Fibroblast of gingiva (primary cell): ENCODE measurements at places on chromosomes 7 and 10.

DNA sequence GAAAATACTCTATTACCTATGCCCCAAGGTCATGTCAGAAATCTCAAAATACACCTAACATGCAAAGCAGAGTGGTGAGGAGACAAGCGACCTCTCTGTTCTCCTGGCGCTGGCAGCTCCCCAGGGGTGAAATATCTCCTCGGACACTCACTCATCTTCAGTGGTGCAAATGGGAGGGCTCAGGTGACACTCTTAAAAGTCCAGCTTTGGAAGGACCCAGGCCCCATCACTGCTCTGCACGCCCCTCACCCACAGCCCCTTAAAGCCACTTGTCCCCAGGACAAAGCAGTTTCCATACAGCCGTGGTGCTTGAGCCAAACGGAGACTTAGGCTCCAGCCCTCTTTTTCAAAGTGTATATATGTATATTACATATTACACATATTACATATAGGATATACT is 12.4 kb downstream of the PRKAG2 start:
- no peak for DNase-seq

DNA sequence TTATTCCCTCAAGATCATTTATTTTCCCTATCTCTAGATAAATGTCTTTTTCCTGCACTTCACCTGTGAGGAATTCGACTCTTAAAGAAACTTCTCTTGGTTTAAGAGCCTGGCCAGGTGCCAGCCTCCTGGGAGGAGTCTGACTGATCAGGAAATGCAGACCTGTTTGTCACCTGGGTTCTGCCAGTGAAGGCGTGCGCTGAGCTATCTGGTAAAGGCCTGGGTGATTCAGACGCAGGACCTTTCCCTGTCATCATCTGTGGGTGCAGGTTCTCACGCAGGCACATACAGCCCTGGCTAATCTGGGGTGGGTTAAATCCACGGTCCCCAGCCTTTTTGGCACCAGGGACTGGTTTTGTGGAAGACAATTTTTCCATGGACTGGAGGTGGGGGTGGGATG is 65.3 kb upstream of the AQP1 start:
- no peak for DNase-seq

DNA sequence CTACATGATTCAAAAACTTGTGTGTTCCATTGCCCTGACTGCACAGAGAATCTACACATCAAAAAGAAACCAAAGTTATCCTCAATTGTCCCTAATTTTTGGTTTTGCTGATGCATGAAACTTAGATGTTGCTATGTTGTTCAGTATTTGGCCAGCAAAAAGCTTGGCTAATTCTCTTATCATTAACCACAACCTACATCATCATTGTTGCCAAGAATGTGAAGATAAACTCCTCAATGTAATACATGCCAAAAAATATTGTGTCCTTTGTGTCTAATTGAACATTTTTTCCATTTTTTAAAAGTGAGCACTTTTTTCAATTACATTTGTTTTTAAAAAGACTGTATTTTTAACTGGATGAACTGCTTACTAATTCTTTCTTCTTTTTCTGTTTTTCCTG is 268.0 kb upstream of the SEMA3D start:
- DNase-seq: no peak

GRCh38 chr10:12489357-12489756 is 140.0 kb downstream of the CAMK1D start:
- no peak for DNase-seq

GRCh38 chr7:47045207-47046051 is 536.5 kb downstream of the TNS3 start:
- peak; percentile 32 for DNase-seq

DNA sequence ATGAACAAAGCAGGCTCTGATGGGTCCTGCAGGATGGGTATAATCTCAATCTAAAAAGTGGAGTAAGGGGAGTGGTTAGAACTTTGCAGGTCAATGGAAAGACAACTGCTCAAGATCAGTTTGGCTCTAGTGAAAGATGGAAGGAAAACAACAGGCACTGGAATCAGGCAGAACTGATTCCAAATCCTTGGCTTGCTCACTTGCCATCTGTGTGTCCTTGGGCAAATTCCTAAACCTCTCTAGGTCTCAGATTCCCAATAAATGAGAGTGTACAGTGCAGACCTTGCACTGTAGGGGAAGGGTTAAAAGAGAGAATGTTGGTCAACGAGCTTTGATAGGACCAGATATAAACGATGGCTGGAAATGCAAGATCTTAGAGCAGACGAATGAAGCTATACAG is 186.1 kb upstream of the AOAH start:
- DNase-seq: no peak

- peak; percentile 26 for DNase-seq
Measured at GRCh38 chr7:3244241-3244814, 56.7 kb upstream of the SDK1 start.

- DNase-seq: no peak
Measured at GRCh38 chr10:90965720-90966119, 44.8 kb upstream of the ANKRD1 start.
